ENCODE measurements at places on chromosomes 2 and 18.

GRCh38 chr18:11134940-11135339 lies 14.4 kb downstream of the PIEZO2 start:
- no peak for DNase-seq

- DNase-seq, result no peak
These were observed 60.6 kb upstream of the SLC16A14 start for GRCh38 chr2:230129343-230129742.

DNA sequence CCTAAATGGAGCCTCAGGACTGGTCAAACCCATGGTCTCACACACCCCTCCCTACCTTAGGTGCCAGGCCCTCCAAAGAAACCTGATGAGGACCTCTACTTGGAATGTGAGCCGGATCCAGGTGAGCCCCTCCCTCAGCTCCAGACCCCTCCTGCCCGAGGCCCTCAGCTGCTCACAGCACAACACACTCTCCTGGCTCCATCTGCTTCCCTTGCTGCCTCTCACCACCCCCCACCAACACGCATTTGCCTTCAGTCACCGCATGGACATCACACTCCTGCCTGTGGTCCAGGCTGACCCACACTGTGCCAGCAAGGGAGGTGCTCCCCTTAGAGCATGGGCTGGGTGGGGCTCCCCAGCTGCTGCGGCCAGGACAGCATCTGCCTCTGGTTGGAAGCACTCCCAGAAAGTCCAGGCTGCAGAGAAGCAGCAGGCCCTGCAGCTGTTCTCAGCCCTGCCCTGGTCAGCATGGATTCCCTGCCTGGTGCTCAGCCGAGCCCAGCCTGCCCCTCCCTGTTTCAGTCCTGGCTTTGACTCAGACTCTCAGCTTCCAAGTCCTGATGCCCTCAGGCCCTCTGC lies 15.1 kb downstream of the SH2D6 start:
- no peak for DNase-seq

DNA sequence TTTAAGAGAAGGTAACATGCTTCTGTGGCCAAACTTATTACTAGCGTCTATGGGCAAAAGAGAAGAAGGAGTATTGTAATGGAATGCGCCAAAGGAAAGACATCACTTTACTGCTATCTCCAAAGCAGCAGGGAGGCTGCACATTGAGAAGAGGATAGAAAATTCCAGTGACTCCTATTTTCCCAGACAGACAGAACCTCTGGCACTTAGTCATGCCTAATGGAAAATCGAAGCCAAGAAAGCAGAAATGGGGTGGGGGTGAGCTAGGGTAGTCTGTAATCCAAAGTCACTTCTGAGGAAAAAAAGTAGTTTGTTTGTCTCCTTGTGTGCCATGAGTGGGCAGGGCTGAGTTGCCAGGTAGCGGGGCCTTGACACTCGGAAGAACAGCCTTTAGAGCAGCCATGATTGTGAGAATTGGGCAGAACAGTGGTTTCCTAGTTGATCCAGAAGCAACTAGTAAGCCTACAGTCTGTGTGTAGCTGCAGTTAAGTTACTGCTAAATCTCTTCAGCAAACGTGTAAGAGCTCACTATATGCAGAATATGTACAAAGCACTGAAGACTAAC lies 79.4 kb upstream of the FOSL2 start:
- no peak for DNase-seq

- no peak for DNase-seq
These were observed 275.3 kb upstream of the RAB12 start for GRCh38 chr18:8333961-8334360.

GRCh38 chr18:5414546-5414945 lies 119.0 kb upstream of the ZBTB14 start:
- DNase-seq, result peak; percentile 23

DNA sequence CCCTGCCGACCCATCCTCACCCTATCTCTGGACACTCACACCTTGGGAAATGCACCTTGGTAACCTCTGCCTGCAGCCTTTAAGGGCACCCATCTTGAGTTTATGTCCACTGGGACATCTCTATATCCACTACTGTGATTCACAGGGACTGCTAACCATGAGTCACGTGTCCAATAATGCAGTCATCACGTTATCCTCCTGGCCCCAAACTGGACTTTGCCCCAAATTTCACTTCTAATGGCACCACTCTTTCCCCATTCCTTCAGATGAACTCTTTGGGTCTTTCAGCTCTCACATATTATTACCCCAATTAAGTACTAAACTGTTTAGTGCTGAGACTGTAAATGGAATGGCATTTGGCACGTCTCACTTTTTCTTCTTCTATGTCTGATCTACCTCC lies 71.2 kb upstream of the TMEM200C start:
- DNase-seq, result no peak

DNA sequence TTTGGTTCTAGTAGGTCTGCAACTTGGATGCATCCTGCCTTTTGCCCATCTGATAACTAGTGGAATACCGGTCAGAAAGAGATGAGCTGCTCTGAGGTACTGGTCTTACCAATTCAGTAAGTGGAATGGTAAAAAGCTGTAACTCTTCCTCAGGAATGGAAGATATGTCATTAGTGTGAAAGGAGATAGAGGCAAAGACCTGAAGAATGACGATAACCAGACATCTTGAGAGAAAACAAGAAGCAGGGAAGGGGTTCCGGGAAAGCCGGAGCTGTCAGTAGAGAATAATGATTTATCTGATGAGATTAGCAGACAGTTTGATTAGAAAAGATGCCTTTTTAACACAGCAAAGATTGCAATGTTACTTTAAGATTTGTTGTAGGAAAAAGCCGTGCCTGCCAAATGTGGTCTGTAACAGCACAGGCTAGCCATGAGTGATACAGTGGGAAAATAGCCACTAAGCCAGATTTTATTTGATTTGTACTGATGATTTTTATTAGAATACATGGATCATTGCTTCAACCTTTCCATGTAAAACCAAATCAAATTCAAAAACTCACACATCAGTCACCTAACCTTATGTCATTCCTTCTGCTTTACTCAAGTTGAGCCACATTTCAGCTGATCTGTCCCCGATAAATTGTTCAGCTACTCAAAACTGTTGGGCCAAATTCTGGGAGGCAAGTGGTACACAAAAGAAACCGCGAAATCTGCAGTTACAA lies 110.0 kb downstream of the TCF4 start:
- no peak for DNase-seq

DNA sequence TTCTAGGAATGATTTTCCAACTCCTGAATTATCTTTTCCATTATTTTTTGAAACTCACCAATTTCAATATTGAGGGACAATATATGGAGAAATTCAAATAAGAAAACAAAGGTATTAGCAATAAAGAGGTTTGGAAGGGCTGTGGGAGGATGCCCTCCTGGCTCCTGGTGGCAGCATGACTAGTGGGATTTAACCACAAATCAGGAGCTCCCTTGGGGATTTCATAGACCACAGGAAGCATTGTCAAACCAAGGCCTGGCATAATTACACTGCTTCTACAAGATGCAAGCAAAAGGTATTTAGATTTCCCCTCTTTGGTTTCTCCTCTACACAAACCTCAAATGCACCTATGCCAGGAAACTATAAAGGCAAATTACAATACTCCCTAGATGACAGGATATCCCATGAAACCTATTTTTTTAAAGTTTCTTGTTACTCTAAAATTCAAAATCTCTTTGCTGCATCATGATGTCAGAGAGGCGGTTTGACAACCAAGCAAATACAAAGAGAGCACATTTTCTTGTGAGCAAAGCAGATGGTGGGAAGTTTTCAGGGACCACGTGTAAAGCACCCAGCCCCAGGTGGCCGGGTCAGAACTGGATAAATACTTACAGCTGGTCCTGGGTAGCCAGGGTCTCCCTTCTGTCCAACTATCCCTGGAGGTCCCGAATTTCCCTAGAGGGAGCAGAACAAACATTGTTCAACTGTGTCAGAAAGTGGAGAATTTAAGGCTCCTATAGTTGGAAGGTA lies 67.9 kb downstream of the COL6A3 start:
- DNase-seq, result no peak

GRCh38 chr18:79402209-79402576 lies 6.5 kb downstream of the NFATC1 start:
- no peak for DNase-seq

- no peak for DNase-seq
These were observed 288.4 kb upstream of the ID2 start for GRCh38 chr2:8393506-8393905.

All from NT2/D1 (cell line).